ENCODE measurements at places on chromosomes 11 and 22. TPM values are rescaled to one million over a fixed set of nuclear protein-coding genes. Genes with fewer than 3 reads are reported as not detected.

GRCh38 chr11:117456027-117456720, 128.5 kb downstream of the CEP164 start:
- no peak overlapping the region for H3K27ac ChIP-seq
- H3K4me3 ChIP-seq, result no peak overlapping the region
- peaks cover 10% of the 10 kb centered on the region for H3K36me3 ChIP-seq
- H3K27me3 ChIP-seq, result peaks cover 12% of the 10 kb centered on the region
- DNase-seq, result no peak
- no peaks in the 10 kb centered on the region for H3K4me1 ChIP-seq

The AQP11 gene
- 0.20 TPM for total RNA-seq

GRCh38 chr11:73478737-73479347, 102.6 kb downstream of the RELT start:
- peaks cover 5% of the 10 kb centered on the region for H3K4me1 ChIP-seq
- H3K36me3 ChIP-seq, result peaks cover 14% of the 10 kb centered on the region
- DNase-seq, result no peak
- no peak overlapping the region for H3K4me3 ChIP-seq

DNA sequence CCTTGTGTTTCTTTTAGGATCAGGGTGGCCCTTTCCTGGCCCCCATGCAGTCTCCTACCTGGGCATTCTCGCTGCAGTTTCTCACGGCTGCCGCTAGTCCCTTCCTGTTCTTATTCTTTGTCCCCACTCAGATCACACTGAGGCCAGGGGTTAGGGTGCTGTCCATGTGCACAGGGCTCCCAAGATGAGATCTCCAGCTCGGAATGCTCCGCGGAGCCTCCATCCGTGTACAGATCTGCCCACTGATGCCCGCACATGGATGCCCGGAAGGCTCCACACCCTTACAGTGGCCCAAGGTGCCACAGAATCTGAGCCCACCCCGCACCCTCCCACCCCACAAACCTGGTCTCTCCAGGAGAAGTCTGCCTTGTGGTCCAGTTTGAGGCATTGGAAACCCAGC, 457.3 kb downstream of the TBC1D22A start:
- no peaks in the 10 kb centered on the region for H3K36me3 ChIP-seq
- H3K27me3 ChIP-seq, result no peaks in the 10 kb centered on the region
- H3K4me3 ChIP-seq, result no peak overlapping the region
- H3K4me1 ChIP-seq, result no peaks in the 10 kb centered on the region
- no peak for DNase-seq

GRCh38 chr22:44583061-44583760, 85.2 kb upstream of the RTL6 start:
- no peak overlapping the region for H3K27ac ChIP-seq
- H3K4me1 ChIP-seq, result peaks cover 4% of the 10 kb centered on the region
- no peaks in the 10 kb centered on the region for H3K36me3 ChIP-seq
- peaks cover 38% of the 10 kb centered on the region for H3K27me3 ChIP-seq

DNA sequence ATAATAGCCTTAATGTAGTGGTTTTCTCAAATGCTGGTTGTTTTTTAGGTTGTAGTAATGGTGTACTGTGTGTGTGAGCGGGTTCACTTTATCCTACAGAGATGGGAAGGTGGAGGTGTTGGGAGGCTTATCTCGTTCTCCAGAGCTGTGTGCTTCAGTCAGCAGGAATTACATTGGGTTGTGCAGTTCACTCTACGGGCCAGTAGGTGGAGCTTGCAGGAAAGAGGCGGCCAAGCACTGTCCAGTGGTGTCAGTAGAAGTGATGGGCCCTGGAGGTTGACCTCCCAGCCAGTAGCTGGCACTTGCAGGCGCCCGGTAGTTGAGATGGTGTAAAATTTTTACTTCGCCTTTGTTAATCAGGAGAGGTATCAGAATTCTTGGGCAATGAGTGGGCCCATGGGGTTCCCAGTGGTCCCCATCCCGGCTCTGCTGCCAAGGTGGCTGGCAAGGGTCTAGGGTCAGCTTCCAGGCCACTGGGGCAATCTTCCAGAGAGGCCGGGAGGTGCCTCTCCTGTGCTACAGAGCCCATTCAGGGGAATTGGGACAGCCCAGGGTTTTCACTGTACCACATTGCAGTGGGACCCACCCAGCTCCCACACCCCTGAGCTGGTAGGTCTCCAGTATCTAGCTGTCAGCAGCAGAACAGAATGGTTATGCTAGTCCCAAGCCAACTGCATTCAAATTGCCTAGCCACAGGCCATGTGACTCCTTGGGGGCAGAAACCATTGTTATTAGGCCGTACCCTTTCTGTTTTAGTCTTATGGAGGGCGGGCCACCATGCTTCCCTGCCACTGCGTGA, 43.9 kb downstream of the BIRC2 start:
- peaks cover 6% of the 10 kb centered on the region for H3K36me3 ChIP-seq
- H3K4me1 ChIP-seq, result peaks cover 20% of the 10 kb centered on the region
- DNase-seq, result peak; percentile 75
- H3K4me3 ChIP-seq, result no peak overlapping the region
- H3K27ac ChIP-seq, result no peak overlapping the region

The PKNOX2 gene
- not detected for total RNA-seq

- H3K4me1 ChIP-seq, result no peaks in the 10 kb centered on the region
- peak overlapping the region; percentile 45 for H3K4me3 ChIP-seq
- peak overlapping the region; percentile 58 for H3K27ac ChIP-seq
- H3K36me3 ChIP-seq, result no peaks in the 10 kb centered on the region
- no peaks in the 10 kb centered on the region for H3K27me3 ChIP-seq
- no peak for DNase-seq
Measured at GRCh38 chr11:118820412-118821357, 29.7 kb upstream of the DDX6 start.

DNA sequence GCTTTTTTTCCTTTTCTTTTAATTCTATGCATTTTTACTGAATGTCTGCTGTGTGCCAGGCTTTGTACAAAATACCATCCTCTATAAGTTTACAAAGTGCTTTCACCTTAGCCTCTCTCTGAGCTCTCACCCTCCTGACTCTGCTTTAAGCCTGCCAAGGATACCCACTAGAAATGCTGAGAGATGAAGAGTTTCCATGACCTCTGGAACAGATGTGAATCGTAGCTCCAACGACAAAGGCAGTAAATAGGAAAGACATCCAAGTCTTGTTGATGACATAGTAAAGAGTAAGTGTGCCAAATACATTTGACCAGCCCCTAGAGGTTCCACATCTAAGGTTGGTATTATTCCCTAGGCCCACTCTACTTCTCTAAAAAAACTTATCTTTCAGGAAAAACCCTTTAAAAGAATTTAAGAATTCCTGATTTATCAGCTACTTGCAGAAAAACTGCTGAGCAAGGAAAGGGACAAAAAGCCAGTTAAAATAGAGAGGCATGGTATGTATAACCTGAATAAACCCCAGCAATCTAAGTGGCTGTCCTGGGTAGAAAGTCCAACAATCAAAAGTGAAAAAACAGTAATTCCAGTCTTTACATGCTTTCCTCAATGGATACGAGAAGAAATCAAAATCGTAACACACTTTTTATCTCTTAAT, 45.4 kb downstream of the GAB2 start:
- H3K36me3 ChIP-seq, result no peaks in the 10 kb centered on the region
- no peak for DNase-seq
- H3K27me3 ChIP-seq, result peaks cover 6% of the 10 kb centered on the region

The RBMXL2 gene
- total RNA-seq, result not detected

GRCh38 chr22:42281284-42281683, 10.8 kb upstream of the TCF20 start:
- H3K27me3 ChIP-seq, result peaks cover 22% of the 10 kb centered on the region
- H3K27ac ChIP-seq, result no peak overlapping the region
- DNase-seq, result no peak
- H3K4me3 ChIP-seq, result no peak overlapping the region
- H3K4me1 ChIP-seq, result peaks cover 13% of the 10 kb centered on the region

GRCh38 chr11:86416494-86416893, 41.8 kb downstream of the CCDC81 start:
- H3K4me1 ChIP-seq, result no peaks in the 10 kb centered on the region
- no peak for DNase-seq
- no peaks in the 10 kb centered on the region for H3K36me3 ChIP-seq
- no peak overlapping the region for H3K27ac ChIP-seq
- no peak overlapping the region for H3K4me3 ChIP-seq
- no peaks in the 10 kb centered on the region for H3K27me3 ChIP-seq

The CADM1 gene
- total RNA-seq, result 0.50 TPM

DNA sequence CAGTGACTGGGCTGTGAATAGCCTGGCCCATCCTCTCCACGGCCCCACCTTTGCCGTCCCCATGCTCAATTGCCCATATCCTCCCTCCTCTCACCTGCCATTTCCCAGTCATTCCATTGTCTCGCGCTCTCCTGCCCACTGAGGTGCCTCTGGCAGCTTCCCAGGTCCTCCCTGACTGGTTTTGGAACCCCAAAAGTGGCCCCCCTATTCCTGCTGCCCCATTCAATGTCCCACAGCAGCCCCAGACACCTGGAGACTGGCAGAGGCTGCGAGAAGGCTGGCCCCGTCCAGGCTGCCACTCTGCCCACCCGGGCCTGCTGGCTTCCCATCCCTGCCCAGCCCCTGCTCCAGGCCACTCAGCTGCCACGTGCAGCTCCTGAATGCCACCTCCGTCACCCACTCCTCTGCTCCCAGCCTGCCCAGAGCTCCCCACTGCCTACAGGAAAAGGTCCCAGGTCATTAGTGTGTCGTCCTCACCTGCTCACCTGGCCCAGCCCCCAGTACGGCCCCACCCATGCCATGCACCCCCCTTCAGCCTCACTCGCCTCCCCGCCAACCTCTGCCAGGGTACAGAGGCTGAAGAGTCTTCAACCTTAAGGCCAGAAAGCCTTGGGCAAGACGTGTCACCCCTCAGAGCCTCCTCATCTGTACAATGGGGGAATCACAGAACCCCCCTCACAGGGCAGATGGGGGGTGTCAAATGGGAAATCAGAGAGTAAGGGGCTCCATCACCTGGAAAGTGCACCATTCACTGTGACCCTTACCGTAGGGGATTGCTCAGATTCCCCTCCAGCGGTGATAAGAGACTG, 37.5 kb downstream of the KCNJ4 start:
- H3K4me3 ChIP-seq, result no peak overlapping the region
- H3K27ac ChIP-seq, result no peak overlapping the region
- H3K27me3 ChIP-seq, result no peaks in the 10 kb centered on the region

DNA sequence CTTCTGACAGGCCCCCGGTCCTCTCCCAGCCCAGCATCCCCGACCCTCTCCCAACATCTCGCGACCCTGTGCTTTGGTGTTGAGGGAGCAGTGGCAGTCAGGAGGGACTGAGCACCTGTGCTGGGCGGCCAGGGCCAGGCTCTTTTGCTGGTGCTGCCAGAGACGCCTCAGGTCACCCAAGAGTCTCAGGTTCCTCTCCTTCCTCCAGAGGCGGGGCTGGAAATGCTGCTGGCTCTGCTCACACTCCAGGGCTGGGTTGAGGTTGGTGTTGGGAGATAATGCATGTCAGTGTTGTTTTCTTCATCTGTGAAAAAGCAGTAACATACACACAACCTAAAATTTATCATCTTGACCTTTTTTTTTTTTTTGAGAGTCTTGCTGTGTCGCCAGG, 1.2 kb upstream of the IGLL1 start:
- H3K27ac ChIP-seq, result no peak overlapping the region
- no peak for DNase-seq
- H3K4me1 ChIP-seq, result no peaks in the 10 kb centered on the region
- H3K27me3 ChIP-seq, result peaks cover 7% of the 10 kb centered on the region
- no peak overlapping the region for H3K4me3 ChIP-seq
- H3K36me3 ChIP-seq, result no peaks in the 10 kb centered on the region

The VSIG2 gene
- total RNA-seq, result not detected

DNA sequence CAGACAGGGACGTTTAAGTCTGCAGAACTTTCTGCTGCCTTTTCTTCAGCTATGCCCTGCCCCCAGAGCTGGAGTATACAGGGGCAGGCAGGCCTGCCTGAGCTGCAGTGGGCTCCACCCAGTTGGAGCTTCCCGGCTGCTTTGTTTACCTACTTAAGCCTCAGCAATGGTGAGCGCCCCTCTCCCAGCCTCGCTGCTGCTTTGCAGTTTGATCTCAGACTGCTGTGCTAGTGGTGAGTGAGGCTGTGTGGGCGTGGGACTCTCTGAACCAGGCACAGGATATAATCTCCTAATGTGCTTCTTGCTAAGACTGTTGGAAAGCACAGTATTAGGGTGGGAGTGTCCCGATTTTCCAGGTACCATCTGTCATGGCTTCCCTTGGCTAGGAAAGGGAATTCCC, 38.5 kb downstream of the NELL1 start:
- no peaks in the 10 kb centered on the region for H3K27me3 ChIP-seq
- DNase-seq, result no peak
- H3K4me3 ChIP-seq, result no peak overlapping the region
- no peak overlapping the region for H3K27ac ChIP-seq
- H3K36me3 ChIP-seq, result no peaks in the 10 kb centered on the region
- H3K4me1 ChIP-seq, result no peaks in the 10 kb centered on the region

GRCh38 chr22:37626144-37626543, 13.3 kb upstream of the SH3BP1 start:
- H3K4me3 ChIP-seq, result peak overlapping the region; percentile 75
- H3K4me1 ChIP-seq, result peaks cover 46% of the 10 kb centered on the region
- no peaks in the 10 kb centered on the region for H3K36me3 ChIP-seq
- H3K27ac ChIP-seq, result peak overlapping the region; percentile 93
- DNase-seq, result no peak

The CRACR2B gene
- total RNA-seq, result 2.9 TPM

The NXPE2 gene
- not detected for total RNA-seq

DNA sequence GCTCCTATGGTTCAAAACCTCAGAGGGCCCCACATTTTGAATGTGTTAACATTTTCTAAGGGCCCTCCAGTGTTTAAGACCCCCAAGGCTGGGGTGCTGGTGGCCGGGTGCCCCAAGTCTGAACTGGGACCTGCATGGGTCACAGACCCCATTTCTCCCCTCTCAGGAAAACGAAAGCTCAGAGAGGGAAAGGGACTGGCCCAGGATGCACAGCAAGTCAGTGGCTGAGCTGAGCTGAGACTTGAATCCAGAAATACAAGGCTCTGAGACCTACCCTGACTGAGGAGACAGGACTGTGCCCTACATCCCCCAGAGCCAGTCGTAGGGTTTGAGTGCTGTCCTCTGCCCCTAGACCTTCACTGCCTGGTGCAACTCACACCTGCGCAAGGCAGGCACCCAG, 4.2 kb downstream of the ACTN3 start:
- H3K4me3 ChIP-seq, result no peak overlapping the region
- no peak overlapping the region for H3K27ac ChIP-seq
- no peak for DNase-seq
- H3K4me1 ChIP-seq, result no peaks in the 10 kb centered on the region

DNA sequence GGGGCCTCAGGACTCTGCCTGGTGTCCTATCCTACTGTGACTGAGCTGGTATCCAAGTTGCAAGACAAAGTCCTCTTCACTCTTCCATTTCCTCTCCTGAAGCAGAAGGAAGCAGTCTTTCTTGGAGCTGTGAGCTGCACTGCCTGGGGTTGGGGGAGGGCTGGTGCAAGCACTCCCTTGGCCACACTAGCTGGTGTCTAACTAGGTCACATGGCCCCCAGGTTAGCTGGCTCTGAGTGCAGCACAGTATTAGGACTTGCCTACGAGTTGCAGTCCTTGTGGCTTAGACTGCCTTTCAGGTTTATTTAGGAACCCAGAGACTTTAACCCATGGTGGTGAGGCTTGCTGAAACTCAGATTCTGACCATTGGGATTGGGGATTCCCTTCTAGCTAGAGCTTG, 138.9 kb downstream of the NELL1 start:
- H3K36me3 ChIP-seq, result no peaks in the 10 kb centered on the region
- H3K27ac ChIP-seq, result no peak overlapping the region
- H3K27me3 ChIP-seq, result no peaks in the 10 kb centered on the region
- no peak overlapping the region for H3K4me3 ChIP-seq
- H3K4me1 ChIP-seq, result no peaks in the 10 kb centered on the region
- DNase-seq, result no peak

Data from natural killer cell treated with Interleukin-12 subunit alpha and Interleukin-12 subunit beta and Interleukin-15 and Interleukin-18, amount 100 ng/mL, for 72 hours (primary cell).